ENCODE measurements at places on chromosomes 2 and 18.

DNA sequence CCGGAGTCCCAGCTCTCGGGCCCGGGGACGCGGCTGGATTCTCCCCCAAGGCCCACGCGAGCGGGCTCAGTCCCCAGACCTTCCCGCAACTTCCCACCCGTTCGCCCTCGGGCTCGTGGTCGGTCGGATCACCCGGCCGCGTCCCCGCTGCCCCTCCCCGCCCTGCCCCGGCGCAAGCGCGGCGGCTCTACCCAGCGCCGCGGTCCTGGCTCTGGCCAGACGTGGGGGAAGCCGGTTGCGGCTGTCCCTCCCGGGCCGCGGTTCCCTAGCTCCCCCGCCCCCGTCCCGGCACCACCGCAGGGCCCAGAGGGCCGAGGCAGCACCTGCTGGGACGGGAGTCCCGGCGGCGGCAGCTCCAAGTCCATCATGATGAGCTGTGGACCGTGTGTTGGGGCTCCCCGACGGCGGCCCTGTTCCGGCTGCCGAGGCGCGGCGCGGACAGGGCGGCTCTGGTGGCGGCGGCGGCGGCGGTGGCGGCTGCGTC, 276 bp downstream of the NFE2L2 start:
- no peaks in the 10 kb centered on the region for H3K27me3 ChIP-seq
- peaks cover 36% of the 10 kb centered on the region for H3K36me3 ChIP-seq
- peak overlapping the region; percentile 98 for H3K27ac ChIP-seq
- peaks cover 60% of the 10 kb centered on the region for H3K4me1 ChIP-seq
- no peak for DNase-seq
- H3K4me3 ChIP-seq = peak overlapping the region; percentile 98

- H3K27ac ChIP-seq = no peak overlapping the region
- no peak for DNase-seq
- H3K4me3 ChIP-seq = no peak overlapping the region
- no peaks in the 10 kb centered on the region for H3K4me1 ChIP-seq
Observed at GRCh38 chr2:220684099-220684498, 888.0 kb downstream of the EPHA4 start.

- no peaks in the 10 kb centered on the region for H3K36me3 ChIP-seq
- H3K4me1 ChIP-seq = no peaks in the 10 kb centered on the region
- no peak overlapping the region for H3K27ac ChIP-seq
- DNase-seq = no peak
Observed at GRCh38 chr18:73653251-73653650, 494.4 kb downstream of the FBXO15 start.

DNA sequence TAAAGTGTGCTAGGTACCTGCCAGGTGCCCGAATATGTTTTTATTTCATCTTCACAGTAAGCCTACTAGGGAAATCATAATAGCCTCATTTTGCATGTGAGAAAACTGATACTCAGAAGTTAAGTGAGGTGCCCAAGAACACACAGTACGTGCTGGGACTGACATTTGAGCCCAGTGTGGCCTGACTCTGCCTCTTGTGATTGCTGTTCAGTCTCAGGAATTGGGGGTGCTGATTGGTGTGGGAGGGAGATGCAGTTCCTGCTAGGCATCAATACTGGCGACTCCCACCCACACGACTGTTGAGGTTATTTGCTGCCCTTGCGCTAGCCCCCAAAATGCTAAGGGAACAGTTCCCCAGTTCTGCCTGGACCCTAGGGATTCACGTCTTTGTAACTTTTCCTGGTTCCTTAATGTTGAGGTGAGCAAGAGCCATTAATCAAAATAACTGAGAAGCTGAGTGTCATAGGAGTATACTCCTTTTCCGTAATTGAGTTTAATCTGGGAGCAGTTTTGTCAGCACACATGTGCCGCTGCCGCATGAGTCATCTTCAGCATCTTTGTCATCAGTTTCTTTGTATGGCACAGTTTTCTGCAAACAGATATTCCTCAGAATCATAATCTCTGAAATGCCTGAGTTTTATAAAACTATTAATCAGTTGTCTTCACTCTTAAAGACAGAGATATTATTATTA, 120.7 kb downstream of the NCK2 start:
- H3K36me3 ChIP-seq = no peaks in the 10 kb centered on the region
- no peak overlapping the region for H3K4me3 ChIP-seq
- peaks cover 28% of the 10 kb centered on the region for H3K4me1 ChIP-seq
- H3K27ac ChIP-seq = no peak overlapping the region

DNA sequence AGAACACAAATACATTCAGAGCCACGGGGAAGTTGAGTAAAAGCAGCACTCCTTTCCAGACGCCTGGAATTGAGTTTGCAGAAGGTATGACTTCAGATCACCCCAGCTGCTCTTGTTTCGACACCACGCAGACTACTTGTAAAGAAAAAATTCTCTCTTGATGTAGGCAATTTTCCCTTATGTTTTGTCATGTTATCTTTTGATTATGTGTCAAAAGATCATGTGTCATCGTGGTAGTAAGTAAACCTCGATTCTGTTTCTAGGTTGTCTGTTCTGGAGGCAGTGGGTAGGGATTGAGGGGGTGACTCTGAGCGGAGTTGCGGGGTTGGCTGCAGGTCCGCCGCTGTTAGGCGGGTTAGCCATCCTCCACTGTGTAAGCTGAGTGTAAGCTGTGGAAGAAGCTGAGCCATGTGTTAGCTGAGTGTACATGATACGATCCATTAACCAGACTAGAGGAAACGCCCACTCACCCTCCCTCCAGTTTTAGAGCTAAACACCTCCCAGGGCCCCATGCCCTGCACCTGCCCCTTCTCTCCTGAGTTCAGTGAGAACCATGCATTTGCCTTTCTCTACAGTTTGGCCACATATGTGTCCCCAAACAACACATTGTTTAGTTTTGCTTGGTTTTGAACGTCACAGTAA, 181.8 kb downstream of the SNTG2 start:
- H3K4me1 ChIP-seq = 0 out of 2 replicates have a peak, but pooled peaks cover 6% of the 10 kb centered on the region
- H3K27ac ChIP-seq = no peak overlapping the region
- H3K36me3 ChIP-seq = no peaks in the 10 kb centered on the region
- H3K27me3 ChIP-seq = no peaks in the 10 kb centered on the region

DNA sequence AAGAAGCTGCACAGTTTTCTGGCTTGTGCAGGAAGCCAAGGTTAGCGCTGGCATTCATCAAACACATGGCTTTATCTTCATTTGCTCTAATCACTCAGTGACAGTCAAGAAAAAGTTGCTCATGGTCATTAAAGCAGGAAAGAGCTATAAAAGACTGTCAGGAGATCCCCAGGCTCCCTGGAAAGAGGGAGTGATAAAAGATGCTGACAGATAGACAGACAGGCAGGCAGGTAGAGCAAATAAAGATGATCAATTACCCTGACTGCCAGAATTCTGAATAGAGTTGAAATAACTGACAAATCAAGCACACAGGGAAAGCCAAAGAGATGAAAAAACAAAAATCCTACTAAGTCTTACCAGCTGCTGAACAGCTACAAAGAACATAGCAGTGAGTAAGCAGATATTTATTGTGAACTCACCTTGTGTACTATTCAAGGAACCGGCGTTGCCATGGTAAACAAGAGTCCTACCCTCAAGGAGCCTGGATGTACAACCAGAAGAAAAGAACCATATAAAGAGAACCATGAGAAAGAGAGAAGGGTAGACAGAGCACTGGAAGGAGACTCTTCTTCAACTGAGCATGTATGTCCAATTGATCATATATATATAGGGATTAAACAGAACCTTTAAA, 68.0 kb downstream of the RNF152 start:
- H3K4me1 ChIP-seq = peaks cover 7% of the 10 kb centered on the region
- no peaks in the 10 kb centered on the region for H3K27me3 ChIP-seq
- peaks cover 9% of the 10 kb centered on the region for H3K36me3 ChIP-seq
- DNase-seq = no peak
- H3K4me3 ChIP-seq = no peak overlapping the region

- H3K27me3 ChIP-seq = no peaks in the 10 kb centered on the region
- H3K4me3 ChIP-seq = no peak overlapping the region
- no peaks in the 10 kb centered on the region for H3K36me3 ChIP-seq
Observed at GRCh38 chr2:120245520-120246332, 6.9 kb upstream of the RALB start.

DNA sequence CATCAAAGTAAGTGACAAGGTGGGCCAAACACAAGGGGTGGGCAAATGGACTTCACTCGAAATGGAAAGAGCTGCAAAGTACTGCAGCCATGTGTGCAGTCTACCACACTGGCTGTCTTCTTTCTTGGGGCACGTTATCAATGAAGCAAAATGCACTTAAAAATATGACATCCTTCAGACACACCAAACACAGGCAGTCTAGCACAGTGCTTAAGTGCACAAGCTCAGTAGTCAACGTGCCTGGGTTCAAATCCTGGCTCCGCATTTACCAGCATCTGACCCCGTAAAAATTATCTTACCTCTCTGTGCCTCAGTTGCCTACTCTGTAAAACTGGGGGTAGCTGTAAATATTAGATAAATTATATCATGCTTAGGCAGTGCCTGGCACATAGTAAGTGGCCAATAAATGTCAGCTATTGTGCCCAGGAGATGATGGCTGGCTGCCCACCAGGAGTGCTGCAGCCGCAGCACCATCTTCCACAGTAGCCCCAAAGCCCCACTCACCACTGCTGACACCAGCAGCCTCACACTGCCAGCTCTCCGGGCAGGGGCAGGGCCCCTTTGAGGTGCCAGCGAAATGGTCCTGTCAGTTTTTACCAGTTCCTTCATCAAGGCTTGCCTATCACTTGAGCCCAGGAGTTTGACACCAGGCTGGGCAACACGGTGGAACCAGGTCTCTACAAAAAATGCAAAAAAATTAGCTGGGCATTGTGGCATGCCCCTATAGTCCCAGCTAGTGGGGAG, 121.8 kb upstream of the SLC1A4 start:
- no peak overlapping the region for H3K27ac ChIP-seq
- H3K36me3 ChIP-seq = no peaks in the 10 kb centered on the region
- H3K4me1 ChIP-seq = peaks cover 33% of the 10 kb centered on the region
- H3K4me3 ChIP-seq = no peak overlapping the region
- no peak for DNase-seq
- no peaks in the 10 kb centered on the region for H3K27me3 ChIP-seq

DNA sequence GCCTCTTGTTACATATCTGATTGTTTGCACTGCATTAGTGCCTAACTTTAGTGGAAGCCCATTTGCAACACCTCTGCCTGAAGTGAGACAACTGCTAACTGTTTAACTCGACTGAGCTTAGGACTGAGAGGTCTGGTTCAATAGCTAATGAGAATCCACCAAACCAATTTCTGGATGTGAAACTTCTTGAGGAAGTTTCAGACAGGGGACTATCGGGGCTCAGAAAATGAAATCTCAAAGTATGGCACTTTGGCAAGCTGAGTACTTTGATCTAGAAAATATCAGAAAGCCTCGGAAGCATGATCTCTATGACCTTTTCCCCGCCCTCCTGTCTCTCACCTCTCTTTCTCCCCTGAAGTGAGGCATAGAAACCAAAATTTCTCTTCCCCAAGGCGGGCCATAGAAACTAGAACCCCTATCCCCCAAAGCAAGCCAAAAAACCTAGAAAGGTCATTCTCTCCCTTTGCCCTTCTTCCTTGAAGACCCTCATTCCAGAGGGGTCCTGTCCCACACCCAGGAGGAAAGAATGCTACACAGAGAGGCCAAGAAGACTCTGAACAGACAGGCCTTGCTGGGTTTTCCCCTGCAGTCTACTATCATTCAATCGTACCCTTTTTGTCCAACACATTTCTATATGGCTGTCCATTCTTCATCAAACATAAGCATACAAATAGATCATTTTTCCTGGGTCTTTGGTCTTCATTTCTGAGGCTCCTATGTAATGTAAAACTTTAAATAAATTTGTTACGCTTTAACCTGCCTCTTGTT, 69.6 kb upstream of the CREB1 start:
- no peak overlapping the region for H3K4me3 ChIP-seq
- H3K27ac ChIP-seq = no peak overlapping the region
- no peak for DNase-seq

DNA sequence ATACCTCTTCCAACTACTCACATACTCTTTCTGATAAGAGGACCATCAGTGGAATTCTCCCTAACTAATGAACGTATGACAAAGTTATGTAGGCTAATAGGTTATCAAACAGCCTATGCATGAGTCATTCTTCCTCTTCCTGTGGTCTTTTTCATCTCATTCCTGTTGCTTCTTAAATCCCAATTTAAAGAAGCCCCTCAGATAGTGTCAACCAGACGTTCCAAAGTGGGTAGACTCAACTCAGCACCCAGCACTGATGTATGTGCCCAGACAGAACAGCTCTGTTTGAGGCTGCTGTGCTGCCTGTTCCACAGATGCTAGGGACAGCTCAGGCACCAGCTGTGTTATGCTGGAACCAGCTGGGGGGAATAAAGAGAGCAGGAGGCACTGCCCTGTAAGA, 52.6 kb downstream of the CXCR4 start:
- peaks cover 19% of the 10 kb centered on the region for H3K4me1 ChIP-seq
- H3K27me3 ChIP-seq = no peaks in the 10 kb centered on the region
- no peak overlapping the region for H3K27ac ChIP-seq
- no peak overlapping the region for H3K4me3 ChIP-seq
- DNase-seq = no peak
- H3K36me3 ChIP-seq = no peaks in the 10 kb centered on the region

DNA sequence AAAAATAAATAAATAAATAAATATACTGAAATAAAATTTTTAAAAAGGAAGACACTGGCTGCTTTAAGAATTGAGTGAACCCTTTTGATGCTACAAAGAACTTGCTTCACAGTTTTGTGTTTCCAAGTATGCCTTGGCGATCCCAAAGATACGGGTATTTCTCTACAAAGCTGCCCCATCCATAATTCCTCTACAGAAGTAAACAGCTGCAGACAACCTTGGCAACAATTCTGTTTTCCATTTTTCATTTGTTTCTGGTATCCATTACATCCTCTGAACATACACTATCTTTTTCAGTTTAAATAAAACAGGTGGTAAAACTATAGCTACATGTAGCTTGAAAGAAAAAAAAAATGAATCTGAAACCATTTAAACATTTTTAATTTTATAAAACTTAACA, 552.8 kb upstream of the KLHL29 start:
- H3K27me3 ChIP-seq = no peaks in the 10 kb centered on the region
- no peak overlapping the region for H3K4me3 ChIP-seq
- no peak overlapping the region for H3K27ac ChIP-seq
- no peak for DNase-seq
- no peaks in the 10 kb centered on the region for H3K36me3 ChIP-seq

DNA sequence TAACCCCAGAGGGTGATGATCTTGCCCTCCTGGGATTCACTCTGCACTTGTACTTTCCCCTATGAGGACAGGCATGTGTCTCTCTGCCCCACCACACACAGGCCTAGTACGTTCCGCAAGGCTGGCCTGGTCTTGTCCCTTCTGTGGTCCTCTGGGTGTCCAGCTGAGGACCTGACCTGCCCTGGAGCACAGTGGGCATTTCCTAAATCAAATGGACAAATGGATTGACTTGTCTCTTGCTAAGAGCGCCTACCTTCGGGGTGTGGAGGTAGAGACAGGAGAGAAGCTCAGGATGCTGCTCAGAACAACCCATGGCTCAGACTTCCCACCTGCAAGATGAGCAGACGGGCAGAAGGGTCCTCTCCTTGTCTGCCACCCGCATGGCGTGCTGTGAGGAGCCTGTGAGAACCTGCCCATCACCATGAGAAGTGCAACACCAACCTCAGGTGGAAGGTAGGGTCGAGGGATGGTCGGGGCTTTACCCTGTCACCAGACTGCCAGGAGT, 133.6 kb downstream of the MYCN start:
- no peak overlapping the region for H3K27ac ChIP-seq
- no peak overlapping the region for H3K4me3 ChIP-seq
- H3K27me3 ChIP-seq = no peaks in the 10 kb centered on the region
- DNase-seq = no peak
- no peaks in the 10 kb centered on the region for H3K4me1 ChIP-seq

GRCh38 chr2:58127111-58127510, 80.5 kb downstream of the VRK2 start:
- H3K4me3 ChIP-seq = no peak overlapping the region
- no peaks in the 10 kb centered on the region for H3K27me3 ChIP-seq
- DNase-seq = no peak
- H3K36me3 ChIP-seq = no peaks in the 10 kb centered on the region
